ENCODE measurements at places on chromosomes 2 and 18.

- DNase-seq: no peak
Measured at GRCh38 chr2:167825664-167826063, 421.7 kb downstream of the STK39 start.

- no peak for DNase-seq
Measured at GRCh38 chr18:43772907-43773306, 495.6 kb upstream of the SYT4 start.

GRCh38 chr2:6943971-6944370 lies 26.8 kb downstream of the RNF144A start:
- DNase-seq: no peak

GRCh38 chr2:121147766-121148165 lies 137.2 kb downstream of the TFCP2L1 start:
- no peak for DNase-seq

DNA sequence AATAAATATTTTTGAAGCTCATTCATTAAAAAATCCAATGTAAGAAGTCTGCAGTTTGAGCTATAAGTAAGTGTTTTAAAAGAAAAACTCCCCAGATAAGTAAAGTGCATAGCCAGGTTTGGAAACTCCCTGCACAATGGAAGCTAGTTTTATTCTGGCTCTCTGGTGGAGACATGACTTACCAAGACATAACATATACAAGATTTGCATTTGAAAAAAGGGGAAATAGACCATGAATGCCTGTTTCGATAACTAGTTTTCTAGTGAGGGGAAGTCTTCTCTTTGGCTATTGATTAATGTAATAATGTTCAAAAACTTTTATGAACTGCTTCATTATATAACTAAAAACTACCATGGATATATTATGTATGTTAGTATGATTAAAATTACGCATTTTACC lies 435.2 kb downstream of the ARHGAP15 start:
- peak; percentile 10 for DNase-seq

DNA sequence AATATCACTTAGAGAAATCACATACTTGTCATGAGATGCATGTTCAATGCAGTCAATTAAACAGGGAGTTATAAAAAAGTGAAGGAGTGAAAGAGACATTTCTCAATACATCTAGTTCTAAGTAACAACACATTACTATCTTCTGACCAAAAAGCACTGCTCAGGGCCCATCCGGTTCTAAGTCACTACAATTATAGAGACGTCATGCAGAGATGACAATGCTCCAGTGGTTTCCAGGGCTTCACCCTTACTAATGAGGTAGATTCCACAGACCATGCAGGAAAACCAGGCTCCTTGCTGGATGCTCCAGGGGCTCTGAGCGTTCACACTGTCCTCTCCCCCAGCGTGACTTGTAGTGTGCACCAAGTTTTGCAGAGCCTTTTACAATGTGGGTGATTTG lies 88.0 kb downstream of the FTCDNL1 start:
- DNase-seq: no peak

DNA sequence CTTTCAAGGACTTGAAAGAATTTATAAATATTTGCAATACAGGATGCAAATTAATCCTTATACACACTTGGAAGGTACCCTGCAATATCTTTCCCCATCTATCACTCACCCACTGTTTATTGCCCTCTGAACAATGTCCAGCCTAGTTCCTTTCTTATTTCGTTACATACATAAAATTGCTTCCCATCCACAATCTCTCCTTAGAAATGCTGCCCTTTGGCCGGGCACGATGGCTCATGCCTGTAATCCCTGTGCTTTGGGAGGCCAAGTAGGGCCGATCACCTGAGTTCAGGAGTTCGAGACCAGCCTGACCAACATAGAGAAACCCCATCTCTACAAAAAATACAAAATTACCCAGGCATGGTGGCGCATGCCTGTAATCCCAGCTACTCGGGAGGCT lies 41.2 kb upstream of the ATP8B1 start:
- DNase-seq: no peak

DNA sequence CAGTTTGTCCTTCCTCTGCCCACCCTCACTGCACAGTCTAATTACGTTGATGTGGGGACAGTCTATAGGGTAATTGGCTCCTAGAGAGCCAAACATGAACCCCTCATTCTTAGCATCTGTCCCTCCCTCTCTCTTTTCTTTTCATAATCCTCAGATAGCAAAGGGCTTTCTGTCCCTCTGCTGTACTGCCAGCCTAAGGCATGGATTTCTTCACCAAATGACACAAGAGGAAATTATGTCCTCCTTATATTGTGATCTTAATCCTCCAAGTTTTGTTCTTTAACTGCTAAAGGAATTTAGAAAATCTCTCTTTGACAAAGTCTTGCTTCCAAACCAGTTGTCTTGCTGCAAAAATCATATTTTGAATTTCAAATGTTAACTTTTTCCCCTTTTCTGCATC lies 18.5 kb downstream of the ANTXR1 start:
- DNase-seq: no peak

- DNase-seq: no peak
Measured at GRCh38 chr2:168706806-168707205, 95.6 kb upstream of the NOSTRIN start.

DNA sequence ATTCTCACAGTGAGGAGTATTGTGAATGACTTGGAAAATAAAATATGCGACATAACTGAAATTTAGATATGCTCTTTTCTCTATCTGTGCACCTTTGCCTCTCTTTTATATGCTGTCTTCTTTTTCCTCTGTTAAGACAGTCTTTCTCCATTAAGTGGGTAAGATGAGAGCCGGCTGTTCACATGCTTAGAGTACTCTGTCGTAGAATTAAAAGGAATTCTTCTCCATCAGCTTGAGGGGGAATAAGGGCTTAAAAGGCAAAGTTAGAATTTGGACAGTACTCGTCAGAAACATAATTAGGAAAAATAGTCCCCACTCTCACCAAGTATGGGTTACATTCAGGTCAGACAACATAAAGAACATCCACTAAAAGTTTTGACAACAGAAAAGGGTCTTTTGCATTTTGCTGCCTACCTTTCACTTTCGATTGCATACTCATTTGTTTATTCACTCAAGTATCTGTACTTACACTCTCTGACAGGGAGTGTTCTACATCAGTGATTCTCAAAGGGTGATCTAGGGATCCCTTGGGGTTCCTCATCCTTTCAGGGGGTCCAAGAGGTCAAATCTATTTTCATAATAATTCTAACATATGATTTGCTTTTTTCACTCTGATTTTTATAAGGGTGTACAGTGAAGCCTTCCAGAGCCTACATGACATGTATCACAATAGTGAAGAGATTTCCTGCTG lies 48.0 kb downstream of the ARHGAP15 start:
- peak; percentile 14 for DNase-seq

- no peak for DNase-seq
Measured at GRCh38 chr2:126776255-126776654, 120.3 kb downstream of the GYPC start.

DNA sequence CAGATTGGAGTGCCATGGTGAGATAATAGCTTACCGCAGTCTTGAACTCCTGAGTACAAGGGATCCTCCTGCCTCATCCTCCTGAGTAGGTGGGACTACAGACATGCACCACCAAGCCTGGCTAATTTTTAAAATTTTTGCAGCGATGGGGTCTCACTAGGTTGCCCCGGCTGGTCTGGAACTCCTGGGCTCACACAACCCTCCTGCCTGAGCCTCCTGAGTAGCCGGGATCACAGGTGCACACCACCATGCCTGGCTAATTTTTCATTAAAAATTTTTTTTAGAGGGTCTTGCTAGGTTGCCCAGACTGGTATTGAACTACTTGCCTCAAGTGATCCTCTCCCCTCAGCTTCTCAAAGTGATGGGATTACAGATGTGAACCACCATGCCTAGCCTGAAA lies 27.8 kb downstream of the RAB31 start:
- no peak for DNase-seq

DNA sequence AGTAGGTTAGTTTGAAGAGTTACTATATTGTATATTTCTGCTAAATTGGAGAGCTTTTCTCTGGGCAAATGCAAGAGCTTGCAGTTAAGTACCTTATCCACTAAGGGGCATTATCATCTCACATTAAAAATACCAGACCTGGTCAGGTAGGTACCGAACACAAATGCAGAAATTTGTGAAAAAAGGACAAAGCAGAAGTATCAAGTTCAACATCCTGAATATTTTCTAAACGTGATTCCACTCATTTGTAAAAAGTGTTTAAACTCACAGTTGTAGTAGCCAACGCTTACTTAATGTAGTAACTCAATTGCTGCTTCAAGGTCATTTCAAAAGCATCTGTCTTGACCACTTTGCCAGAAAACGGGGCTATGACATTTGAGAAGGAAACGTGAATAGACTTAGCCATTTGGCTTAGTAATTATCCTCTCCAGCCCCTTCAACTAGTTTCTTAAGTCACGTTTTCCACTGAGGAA lies 52.1 kb downstream of the CYRIA start:
- DNase-seq: no peak

- no peak for DNase-seq
Measured at GRCh38 chr2:226446406-226447001, 353.1 kb downstream of the IRS1 start.

DNA sequence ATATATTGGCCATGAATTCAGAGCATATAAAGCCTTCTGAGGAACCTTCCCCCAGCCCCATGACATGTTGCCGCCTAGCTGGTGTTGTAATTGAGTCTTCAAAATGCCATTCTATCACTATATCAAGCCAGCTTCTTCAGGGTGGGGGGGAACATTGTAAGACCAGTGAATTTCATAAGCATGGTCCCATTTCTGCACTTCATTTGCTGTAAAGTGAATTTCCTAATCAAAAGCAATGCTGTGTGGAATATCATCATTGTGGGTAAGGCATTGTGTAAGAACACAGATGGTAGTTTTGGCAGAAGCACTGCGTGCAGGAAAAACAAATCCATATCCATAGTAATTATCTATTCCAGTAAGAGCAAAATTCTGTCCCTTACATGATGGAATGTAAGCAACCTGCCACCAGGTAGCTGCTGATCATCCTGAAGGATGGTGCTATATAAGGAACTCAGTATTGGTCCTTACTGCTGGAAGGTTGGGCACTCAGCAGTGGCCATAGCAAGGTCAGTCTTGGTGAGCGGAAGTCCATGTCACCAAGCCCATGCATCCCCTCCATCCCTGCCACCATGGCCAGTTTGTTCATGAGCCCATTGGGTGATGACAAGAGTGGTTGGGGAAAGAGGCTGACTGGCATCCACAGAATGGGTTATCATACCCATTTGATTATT lies 159.4 kb downstream of the COPS8 start:
- DNase-seq: no peak
